Stimulated activated effector memory CD8-positive, alpha-beta T cell treated with anti-CD3 and anti-CD28 coated beads, Interleukin-12 subunit alpha, Interleukin-12 subunit beta, amount 100 ng/mL, for 72 hours (primary cell): ENCODE measurements at places on chromosomes 7 and 10.

- DNase-seq, result no peak
Measured at GRCh38 chr10:69968830-69969229, 83.8 kb upstream of the MACROH2A2 start.

GRCh38 chr7:112573302-112574039 lies 92.7 kb downstream of the LSMEM1 start:
- DNase-seq, result no peak

DNA sequence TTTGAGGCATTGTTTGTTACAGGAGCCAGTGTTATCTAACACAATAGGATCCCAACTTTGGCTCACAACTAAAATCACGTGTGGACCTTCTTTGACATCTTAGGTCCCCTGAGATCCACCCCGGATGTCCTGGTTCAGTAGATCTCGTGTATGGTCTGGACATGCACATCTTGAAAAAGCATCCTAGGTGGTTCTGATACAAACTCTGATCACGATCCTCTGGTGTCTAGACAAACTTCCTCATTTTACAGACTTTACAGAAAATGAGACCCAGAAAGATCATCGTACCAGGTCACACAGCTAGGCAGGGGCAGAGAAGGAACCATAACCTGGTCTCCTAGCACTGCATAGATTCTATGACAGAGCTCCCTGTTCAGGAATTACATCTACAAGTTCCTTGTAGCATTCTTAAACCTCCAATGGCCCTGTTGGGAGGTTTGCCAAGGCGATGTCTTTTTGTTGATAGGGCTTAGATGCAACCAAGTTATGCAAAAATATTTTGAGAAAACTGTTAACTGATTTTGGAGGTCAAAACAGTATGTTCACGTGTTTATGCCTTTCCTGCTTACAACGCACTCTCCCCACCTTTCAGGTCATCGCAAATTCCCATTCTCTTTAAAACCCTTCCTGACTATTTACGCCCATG lies 30.8 kb upstream of the CHST15 start:
- no peak for DNase-seq

DNA sequence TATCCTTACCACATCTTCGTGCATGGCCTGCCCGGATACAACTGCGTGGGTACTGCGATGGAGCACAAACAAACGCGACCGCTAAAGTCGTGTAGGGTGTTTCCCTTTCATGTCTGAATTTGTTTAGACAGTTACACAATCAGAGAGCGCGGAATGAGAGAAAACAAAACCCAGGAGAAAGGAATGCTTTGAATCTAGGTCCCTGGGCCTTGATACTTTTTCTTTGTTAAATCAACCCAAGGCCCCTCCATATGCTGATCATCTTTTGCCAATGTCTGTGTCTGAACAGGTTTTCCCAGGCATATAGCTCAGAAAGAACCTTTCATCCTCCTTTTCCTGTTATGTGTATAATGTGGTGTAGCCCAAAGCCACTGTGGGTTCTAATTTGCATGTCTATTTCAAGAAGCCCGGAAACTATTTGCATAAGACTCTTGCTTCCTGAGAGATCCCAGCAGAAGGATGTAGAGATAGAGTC lies 145.8 kb downstream of the FRMD4A start:
- peak; percentile 64 for DNase-seq

DNA sequence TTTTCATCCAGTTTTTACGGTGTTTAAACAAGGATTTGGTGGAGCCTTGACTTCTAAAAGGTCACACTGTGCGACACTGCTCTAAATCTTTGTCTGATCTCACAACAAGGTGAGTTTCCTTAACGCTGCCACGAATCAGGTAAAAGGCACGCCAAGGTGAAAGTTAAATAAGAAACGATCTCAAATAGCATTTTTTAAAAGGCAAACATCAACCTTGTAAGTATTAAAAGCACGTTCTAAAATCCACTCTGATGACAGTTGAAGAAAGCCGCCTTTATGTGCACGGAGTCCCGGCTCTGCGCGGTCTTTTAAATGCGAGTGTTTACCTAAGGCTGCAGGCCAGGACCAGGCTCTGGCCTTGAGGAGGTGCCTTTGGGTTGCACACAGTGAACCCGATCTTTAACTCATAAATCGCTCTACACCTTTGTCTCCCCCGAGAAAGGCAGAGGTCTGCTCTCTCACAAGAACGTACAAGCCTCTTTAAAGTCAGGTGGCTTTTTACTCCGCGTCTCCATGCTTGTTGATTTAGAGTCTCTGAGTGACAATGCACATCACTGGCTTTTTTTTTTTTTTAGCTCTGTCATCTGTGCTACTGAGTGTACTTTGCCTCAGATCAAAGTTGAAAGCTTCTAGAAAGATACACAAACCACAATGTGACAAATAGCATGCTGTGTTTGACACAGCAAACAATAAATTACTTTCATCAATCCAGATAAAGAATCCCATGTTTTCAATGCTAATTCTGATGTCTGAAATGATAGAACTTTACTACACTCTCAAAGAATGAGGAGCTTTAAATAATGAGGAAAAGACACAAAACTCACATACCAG lies 25.9 kb upstream of the RNF32 start:
- DNase-seq, result no peak

DNA sequence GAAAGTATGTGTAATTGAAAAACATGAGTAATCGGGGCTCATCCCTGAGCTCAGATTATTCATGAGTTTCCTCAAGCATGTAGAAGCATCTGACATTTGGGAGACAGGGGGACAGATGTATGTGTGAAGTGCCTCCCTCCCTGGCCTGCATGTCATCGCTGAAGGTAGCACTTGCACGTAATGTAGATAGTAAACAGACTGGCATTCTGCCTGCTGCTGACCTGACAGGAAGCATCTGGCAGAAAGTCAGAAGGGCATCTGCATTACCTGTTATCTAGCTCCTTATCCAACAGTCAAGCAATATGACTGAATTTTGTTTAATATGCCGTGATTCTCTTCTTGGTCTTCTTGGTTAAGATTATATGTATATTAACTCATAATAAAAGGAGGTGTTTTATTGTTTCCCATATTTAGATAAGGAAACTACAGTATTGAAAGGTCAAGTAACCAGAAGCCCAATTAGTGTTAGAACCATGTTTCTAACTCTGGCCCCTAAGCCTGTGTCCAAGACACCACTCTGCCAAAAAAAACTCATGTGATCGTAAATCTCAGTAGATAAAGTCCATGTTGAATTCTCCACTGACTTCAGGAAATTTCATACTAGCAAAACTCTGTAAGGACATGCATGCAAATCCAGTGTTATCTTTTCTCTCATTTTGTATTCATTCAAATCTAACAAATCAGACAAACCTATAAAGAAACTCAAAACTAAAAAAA lies 918.1 kb upstream of the MBL2 start:
- no peak for DNase-seq

DNA sequence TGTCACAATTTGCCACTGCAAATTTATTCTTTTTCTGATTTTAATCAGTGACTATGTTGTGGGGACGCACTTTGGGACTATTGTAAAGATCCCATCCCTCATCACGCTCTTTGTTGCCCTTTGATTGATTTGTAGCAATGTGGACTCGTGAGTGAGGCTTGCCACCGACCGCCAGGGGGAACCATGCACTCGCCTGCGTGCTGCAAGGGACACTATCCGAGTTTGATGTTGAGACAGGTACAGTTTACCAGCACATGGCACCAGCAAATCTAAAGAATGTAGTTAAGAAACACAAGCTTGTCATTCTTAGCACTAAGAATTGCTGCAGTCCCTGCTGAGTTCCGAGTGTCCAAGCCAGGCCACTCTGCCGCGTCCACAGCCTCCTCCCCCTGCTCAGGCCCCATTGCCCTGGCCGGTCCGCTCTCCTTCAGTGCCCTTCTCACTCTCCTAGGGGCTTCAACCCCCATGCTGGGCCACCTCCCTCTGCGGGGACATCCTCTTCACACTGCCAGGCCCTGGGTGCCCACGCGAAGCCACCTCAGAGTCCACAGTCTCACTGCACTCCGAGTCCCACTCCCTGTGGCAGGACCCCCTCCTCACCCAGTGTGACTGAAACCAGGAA lies 2.0 kb upstream of the SFTPA2 start:
- peak; percentile 81 for DNase-seq

- no peak for DNase-seq
Measured at GRCh38 chr7:114026486-114027089, 107.8 kb upstream of the PPP1R3A start.

DNA sequence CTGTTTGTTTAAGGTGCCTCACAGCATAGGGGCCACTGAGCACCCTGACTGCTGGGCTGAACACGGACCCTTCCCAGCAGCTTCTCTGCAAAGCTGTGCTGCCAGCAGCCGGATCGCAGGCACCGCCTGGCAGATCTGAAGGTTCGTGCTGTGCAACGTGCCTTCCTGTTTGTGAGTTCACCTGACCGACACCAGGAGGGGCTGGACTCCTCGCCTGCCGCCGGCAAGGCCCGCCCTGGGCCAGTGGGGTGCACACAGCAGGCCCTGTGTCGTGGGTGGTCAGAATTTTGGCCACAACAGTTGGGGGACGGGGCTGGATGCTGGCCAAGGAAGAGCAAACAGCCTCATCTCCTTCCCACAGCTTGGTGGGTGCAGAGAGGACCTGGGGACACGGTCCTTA lies 12.6 kb downstream of the CYP2W1 start:
- DNase-seq, result no peak

DNA sequence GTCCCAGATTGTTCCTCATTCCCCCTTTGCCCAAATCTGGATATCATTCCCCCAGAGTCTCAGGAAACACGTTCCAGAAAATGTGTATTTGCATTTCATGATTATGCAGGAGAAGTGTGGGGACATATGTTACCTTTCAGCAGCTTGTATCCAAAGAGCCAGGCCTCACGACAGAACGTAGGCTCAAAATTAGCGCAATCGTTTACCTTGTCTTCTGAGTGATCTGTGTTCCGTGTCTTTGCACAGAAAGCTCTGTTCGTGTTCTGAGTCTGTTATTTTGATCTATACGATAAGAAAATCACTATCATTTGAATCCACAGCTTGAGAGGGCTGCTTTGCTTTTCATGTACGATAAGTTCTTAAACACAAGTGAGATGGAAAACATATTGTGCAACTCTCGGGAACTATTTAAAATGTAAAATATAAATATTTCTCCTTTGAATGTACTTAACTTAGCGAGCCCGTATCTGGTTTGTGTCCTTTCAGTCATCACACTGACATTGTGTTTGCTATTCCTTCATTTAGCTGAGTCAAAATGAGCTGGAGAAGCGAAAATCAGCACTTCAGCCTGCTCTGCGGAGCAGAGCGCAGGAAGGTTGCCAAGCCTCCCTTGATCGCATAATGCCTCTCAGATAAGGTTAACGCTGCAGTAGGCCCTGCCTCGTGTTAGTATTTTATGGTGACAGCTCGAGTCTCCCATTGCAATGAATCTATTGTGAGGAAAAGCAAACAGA lies 80.2 kb upstream of the CACNB2 start:
- DNase-seq, result no peak

DNA sequence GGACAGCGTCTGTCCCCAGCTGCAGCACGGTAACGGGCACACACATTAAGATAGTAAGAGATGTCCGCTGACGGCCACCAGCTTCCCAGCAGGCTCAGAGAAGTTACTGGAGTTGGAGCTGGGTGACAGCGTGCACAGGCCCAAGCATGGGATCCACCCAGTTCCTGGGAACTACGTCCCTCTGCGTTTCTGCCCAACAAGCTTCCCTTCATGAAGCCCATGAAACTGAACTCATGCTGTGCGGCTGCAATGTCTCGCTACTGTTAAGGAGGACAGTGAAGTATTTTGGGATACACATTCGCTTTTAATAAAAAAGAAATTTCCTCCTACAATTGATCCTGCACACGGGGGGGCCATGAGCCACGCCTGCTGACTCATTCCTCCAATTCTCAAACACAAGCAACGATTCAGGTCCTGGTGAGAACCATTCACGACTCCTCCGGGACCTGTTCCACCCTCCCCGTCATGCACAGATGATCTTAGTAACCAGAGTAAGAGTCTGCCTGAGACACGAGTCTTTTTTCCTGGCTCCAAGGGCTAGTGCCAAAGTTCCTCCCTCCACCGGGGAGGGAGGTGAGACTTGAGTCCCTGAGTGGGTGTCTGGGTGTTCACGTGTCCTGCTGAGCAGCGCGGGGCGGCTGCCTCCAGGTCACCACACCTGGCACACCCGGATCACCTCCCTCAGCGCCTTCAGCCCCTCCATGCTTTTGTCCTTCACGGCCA lies 2.6 kb downstream of the PSMG3 start:
- no peak for DNase-seq

GRCh38 chr10:75209921-75210281 lies 695 bp upstream of the VDAC2 start:
- no peak for DNase-seq

GRCh38 chr10:114081911-114082583 lies 38.4 kb downstream of the ADRB1 start:
- DNase-seq, result no peak

DNA sequence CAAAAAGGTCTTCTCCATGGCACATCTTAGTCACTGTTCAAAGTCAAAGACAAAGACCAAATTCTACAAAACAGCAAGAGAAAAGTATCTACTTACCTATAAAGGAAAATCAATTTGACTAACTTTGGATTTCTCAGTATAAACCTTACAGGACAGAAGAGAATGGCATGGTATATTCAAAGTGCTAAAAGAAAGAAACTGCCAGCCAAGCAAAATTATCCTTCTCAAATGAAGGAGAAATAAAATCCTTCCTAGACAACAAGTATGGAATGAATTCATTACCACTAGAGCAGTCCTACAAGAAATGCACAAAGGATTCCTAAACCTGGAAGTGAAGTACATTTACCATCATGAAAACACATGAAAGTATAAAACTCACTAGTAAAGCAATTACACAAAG lies 235.5 kb downstream of the STK31 start:
- no peak for DNase-seq
